ENCODE measurements at places on chromosomes 1 and 21. TPM values are rescaled to one million over a fixed set of nuclear protein-coding genes. Genes with fewer than 3 reads are reported as not detected.

RNU1-4 gene
- under 0.01 TPM for total RNA-seq

DNA sequence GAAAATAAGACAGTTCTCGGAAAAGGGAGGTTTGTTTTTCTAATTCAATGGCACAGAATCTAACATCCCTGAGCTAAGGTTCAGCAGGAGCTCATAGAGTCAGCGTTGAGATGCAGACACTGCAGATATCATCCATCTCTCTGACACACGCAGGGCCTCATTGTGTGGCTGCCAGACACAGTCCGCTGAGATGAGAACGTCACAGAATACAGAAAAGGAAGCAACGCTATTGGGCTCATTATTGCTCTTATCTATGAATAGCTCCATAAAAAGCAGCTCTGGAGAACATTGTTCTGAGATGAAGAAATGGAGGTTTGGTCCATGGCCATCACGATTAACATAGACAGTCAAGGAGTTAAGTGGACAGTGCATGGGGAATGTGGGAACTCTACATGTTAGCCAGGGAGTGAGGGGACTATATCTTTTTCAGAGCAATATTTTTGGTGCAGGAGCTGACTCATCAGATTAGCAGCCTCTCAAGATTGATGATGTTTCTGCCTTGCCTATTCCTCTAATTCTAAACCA lies 771.6 kb upstream of the CXADR start:
- no peak for DNase-seq

- DNase-seq = no peak
These were observed 104.5 kb downstream of the CENPF start for GRCh38 chr1:214707306-214708087.

- DNase-seq = no peak
These were observed 9.5 kb downstream of the PSMB4 start for GRCh38 chr1:151408891-151409290.

DNA sequence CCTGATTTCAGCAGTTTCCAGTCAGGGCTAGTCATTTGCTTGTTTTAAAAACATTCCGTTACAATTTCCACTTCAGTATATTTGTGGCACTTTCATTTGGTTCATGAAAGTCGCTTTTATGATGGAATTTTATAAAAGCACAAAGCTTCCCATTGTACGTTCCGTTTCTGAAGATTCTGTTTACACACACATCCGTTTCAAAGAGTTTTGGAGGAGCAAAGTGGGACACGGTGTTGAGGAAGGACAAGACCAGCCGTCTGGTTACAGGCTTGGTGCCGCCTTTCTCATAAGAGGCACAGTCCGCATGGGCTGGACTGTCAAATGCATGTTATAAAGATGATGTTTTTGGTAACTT lies 60.3 kb downstream of the FAAP20 start:
- peak; percentile 48 for DNase-seq

DNA sequence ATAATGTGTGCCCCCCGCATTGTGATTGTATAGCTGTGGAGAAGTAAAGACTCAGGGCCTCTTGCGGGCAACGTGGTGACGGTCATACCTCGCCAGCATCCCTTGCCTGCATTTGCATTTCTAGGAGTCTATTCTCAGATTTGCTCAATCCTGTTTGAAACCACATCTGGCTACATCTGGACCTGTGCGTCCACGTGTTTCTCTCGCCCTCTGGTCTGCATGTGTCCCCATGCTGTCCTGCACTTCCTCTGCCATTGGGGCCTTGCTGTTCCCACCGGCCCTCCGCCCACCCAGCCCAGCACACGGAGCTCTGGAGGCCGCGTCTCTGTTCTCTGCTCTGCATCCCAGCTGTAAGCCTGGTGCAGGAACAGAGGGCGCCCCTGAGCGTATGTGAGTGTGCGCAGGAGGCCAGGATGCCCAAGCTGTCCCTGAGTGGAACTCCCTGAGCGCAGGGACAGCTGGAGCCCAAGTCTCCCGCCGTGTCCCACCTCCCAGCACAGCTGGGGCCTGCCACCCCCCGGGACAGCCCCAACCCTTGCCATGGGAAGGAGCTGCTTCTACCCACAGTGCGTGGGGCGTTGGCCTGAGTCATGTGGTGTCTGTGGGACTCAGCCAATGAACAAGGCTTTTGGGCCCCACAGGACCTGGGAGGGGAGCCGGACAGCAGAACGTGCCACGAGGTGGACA lies 1.6 kb downstream of the KRTAP10-2 start:
- DNase-seq = no peak

- no peak for DNase-seq
These were observed 119.0 kb upstream of the TNR start for GRCh38 chr1:175862408-175862807.

CELA3A gene
- total RNA-seq = not detected

AMY1C gene
- total RNA-seq = 0.21 TPM

- no peak for DNase-seq
These were observed 149.0 kb downstream of the PEX14 start for GRCh38 chr1:10623686-10624145.

- no peak for DNase-seq
These were observed 34.9 kb downstream of the VANGL1 start for GRCh38 chr1:115676498-115677181.

SAMD11 gene
- 6.1 TPM for total RNA-seq

GRCh38 chr1:63010913-63011660 lies 227.2 kb downstream of the ATG4C start:
- peak; percentile 31 for DNase-seq

GRCh38 chr1:208950206-208950605 lies 633.3 kb upstream of the CAMK1G start:
- DNase-seq = no peak

GRCh38 chr1:42730002-42730401 lies 10.0 kb downstream of the CLDN19 start:
- DNase-seq = no peak

DNA sequence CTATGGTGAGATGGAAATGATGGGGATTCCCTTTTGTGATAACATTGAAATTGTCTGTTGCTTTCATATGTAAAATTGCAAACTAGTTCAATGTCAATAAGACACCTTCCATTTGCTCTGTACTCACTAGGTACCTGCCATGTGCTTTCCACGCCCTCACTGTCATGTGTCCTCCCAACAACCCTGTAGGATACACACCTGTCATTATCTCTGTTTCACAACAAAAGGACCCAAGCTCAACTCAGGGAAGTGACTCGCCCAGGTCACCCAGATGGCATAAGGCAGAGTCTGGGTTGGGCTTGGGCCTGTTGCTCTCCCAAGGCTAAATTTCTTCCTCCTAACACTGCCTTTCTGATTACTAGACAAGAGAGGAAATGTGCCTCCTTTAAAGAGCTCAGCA lies 45.3 kb upstream of the MCOLN3 start:
- no peak for DNase-seq

DNA sequence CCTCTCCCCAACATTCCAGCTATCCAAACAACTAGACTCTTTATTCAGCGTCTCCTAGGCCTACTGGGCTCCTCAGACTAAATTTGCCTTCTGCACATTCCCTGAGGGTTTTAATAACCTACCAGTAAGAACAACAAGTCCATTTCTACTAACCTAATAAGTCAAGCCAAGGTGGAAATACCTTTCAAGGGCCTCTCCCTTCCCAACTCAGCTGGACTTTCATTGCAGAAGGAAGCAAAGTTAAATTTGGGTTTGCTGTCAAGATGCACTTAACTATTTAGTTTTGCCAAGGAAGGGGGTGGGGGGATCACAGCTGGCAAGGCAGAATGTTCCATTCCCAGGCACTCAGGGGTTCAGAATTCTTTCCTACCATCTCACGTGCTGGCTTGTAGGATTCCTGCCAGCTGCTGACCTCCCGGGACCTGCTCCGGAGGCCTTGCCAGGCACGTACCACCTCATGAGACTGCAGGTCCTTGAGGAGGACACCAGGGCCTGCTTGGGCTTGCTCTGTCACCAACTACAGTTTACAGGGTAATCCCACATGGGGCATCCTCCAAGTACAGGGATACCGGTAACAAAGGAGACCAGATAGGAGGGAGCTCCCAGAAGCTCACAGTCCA lies 29.8 kb downstream of the SLC30A1 start:
- DNase-seq = peak; percentile 52

DNA sequence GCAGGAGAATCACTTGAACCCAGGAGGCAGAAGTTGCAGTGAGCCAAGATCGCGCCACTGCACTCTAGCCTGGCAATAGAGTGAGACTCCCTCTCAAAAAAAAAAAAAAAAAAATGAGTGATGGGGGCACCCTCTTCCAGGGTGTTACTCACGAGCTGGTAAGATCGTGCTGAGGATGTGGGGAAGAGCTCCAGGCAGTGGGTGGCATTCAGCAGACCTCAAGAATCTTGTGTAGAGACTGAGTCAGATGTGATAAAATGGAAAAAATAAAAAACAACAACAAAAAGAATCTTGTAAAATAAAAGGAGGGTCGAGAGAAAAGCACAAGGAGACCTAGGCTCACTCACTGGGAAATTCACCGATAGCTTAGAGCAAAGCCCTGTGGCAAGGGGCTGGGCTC lies 38.5 kb downstream of the EPHA2 start:
- DNase-seq = no peak
